Activated T-helper 1 cell treated with anti-CD3 and anti-CD28 coated beads, Interleukin-12 subunit alpha, Interleukin-12 subunit beta, Interleukin-2, Interleukin-4 antibody, amounts not matched to agents 30 ng/mL and 10 ng/mL and 1 ng/mL, durations not matched to agents 14 hours and 24 hours and 36 hours (primary cell): ENCODE measurements at places on chromosomes 11 and 22.

- H3K4me1 ChIP-seq: peaks cover 57% of the 10 kb centered on the region
- DNase-seq: no peak
- H3K36me3 ChIP-seq: peaks cover 65% of the 10 kb centered on the region
- H3K4me3 ChIP-seq: peak overlapping the region; percentile 95
- peak overlapping the region; percentile 89 for H3K27ac ChIP-seq
These were observed 618 bp downstream of the MTA2 start for GRCh38 chr11:62601122-62601371.

DNA sequence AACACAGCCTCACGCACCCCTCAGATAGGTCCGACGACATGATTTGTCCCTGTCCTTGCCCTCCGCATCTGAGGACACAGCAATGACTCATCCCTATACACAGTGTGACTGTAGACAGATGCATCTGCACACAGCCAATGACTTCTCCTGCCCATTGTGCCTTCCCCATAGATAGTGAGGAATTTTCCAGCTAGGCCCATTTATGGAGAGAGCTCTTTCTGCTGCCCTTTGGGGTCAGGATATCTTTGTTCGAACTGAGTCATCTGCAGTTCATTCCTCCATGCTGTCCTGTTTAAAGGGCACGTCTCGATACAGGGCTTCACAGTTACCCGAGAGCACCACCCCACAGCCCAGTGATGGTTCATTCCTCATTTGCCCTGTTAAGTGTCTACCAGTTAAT lies 96.7 kb downstream of the LARGE1 start:
- no peaks in the 10 kb centered on the region for H3K27me3 ChIP-seq
- H3K4me1 ChIP-seq: no peaks in the 10 kb centered on the region
- H3K27ac ChIP-seq: no peak overlapping the region
- H3K36me3 ChIP-seq: no peaks in the 10 kb centered on the region

DNA sequence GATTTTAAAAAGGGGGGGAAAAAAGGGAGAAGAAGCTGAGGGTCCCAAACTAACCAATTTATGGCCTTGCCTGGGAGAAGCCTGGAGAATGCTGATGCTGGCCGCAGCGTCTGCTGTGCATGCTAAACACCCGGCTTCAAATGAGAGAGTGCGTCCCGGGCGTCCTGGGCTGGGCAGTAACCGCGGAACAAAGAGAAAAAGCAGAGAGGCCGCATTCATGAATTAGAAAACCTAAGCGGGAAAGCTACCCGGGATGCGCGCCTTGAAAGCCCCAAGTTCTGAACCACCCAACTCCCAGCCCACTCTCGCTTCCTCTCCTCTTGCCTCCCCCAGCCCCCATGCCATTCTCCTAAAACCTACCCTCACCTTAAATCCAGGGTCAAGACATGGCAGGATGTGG lies 6.5 kb downstream of the MN1 start:
- no peak for DNase-seq
- peaks cover 4% of the 10 kb centered on the region for H3K27me3 ChIP-seq
- H3K4me1 ChIP-seq: no peaks in the 10 kb centered on the region
- no peak overlapping the region for H3K4me3 ChIP-seq

DNA sequence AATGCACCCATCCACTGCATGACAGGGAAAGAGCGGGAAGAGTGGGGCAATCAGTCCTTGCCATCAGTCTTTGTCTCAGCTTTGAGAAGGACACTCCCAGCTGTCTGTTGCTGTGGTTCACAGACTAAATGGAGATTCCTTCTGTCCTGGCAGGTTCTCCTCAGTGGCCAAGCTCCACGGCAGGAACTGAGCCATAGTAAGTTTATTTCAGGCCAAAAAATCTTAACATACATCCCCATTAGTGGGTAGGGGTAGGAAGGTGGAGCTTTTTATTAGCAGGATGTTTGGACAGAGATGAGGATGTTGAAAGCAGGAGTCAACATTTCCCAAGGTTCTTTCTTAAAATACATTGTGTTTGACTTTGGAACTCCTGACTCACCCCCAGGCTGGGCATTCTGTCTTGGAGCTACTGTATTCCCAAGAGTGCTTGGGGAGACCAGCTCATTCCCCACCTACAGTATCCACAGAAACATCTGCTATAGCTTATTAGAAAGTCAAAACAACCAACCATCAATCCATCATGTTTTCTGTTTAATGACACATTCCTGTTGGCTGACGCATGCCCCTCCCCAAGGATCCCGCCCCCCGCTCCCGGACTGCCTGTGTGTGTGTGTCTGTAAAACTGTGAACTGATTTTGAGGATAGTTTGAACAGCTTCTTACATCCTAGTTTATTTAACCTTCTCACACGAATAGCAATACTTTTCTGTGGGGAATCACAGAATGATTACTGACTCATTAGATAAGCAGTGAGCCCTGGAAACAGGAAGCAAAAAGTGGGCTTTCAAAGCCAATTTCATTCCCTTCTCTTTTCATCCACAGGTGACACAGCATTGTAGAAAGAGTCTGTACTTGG lies 109.5 kb downstream of the CCDC81 start:
- no peak overlapping the region for H3K4me3 ChIP-seq
- peaks cover 10% of the 10 kb centered on the region for H3K4me1 ChIP-seq
- H3K36me3 ChIP-seq: no peaks in the 10 kb centered on the region
- H3K27ac ChIP-seq: no peak overlapping the region
- no peaks in the 10 kb centered on the region for H3K27me3 ChIP-seq

GRCh38 chr11:121347813-121348212 lies 55.2 kb downstream of the SC5D start:
- no peak for DNase-seq
- H3K4me1 ChIP-seq: peaks cover 6% of the 10 kb centered on the region
- no peak overlapping the region for H3K27ac ChIP-seq

- no peak overlapping the region for H3K4me3 ChIP-seq
- no peak overlapping the region for H3K27ac ChIP-seq
- no peaks in the 10 kb centered on the region for H3K36me3 ChIP-seq
- H3K27me3 ChIP-seq: no peaks in the 10 kb centered on the region
- no peak for DNase-seq
- peaks cover 42% of the 10 kb centered on the region for H3K4me1 ChIP-seq
These were observed 18.6 kb downstream of the USP47 start for GRCh38 chr11:11860103-11860979.

- no peak for DNase-seq
- peaks cover 2% of the 10 kb centered on the region for H3K27me3 ChIP-seq
- H3K4me1 ChIP-seq: peaks cover 44% of the 10 kb centered on the region
- no peak overlapping the region for H3K4me3 ChIP-seq
- H3K36me3 ChIP-seq: peaks cover 18% of the 10 kb centered on the region
- H3K27ac ChIP-seq: no peak overlapping the region
These were observed 82.4 kb upstream of the CD44 start for GRCh38 chr11:35056391-35057093.

GRCh38 chr11:60589611-60590010 lies 74.4 kb downstream of the MS4A13 start:
- DNase-seq: no peak
- H3K4me1 ChIP-seq: no peaks in the 10 kb centered on the region
- H3K27ac ChIP-seq: no peak overlapping the region
- H3K4me3 ChIP-seq: no peak overlapping the region

GRCh38 chr22:31618057-31618456 lies 44.0 kb downstream of the PISD start:
- peak overlapping the region; percentile 18 for H3K27ac ChIP-seq
- DNase-seq: no peak
- no peak overlapping the region for H3K4me3 ChIP-seq
- H3K4me1 ChIP-seq: peaks cover 13% of the 10 kb centered on the region
- no peaks in the 10 kb centered on the region for H3K27me3 ChIP-seq
- peaks cover 39% of the 10 kb centered on the region for H3K36me3 ChIP-seq

GRCh38 chr11:88478136-88478815 lies 140.7 kb upstream of the CTSC start:
- H3K27me3 ChIP-seq: peaks cover 4% of the 10 kb centered on the region
- H3K4me1 ChIP-seq: no peaks in the 10 kb centered on the region
- no peak for DNase-seq
- no peaks in the 10 kb centered on the region for H3K36me3 ChIP-seq

DNA sequence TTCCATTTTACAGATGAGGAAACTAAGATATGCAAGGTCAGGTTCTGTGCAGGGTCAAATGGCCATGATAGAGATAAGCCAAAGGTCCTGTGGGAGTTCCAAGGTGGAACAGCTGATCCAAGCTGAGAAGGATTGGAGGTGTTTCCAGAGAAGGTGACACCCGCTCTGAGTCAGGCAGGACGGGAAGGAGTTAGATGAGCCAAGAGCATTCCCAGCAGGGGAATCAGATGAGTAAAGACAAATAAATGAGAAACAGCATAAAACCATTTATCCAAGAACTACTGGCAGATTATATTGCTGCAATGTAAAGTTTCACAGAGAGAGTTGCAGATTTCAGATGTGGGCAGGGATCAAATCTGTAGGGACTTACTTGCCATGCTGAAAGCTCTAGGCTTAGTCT lies 18.9 kb upstream of the HEPHL1 start:
- H3K27ac ChIP-seq: no peak overlapping the region
- no peaks in the 10 kb centered on the region for H3K27me3 ChIP-seq
- no peak for DNase-seq
- no peak overlapping the region for H3K4me3 ChIP-seq
- no peaks in the 10 kb centered on the region for H3K4me1 ChIP-seq

DNA sequence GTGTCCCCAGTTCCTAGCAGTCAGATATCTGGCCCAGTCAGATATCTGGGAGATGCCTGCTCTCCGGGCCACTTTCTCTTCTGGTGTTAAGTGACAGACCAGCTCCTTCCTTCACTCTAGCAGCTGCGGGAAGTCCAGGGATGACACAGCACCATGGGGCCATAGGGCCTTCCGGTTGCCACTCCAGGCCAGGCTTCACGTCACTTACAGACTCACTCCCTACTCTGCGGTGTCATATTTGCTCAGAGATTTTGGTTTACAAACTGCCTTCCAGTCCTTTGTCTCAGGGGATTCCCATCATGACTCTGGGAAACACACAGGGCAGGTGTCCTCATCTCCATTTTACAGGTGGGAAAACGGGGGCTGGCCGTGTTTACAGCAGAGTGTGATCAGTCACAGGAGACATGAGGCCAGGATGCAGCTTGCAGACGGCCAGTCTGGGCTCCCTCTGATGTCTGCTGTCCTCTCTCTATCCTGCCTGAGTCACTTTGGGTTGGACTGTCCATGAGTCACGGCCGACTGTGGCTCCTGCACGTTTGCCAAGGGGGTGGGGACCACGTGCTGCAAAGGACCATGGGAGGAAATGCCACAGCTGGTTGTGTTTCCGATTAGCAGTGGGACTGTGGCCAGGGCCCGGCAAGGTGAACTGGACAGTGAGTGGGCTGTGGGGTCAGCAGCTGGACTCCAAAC lies 8.2 kb upstream of the TBC1D22A start:
- DNase-seq: no peak
- H3K27me3 ChIP-seq: no peaks in the 10 kb centered on the region
- H3K4me1 ChIP-seq: peaks cover 28% of the 10 kb centered on the region
- H3K36me3 ChIP-seq: peaks cover 5% of the 10 kb centered on the region
- H3K4me3 ChIP-seq: no peak overlapping the region

- H3K27me3 ChIP-seq: no peaks in the 10 kb centered on the region
- H3K36me3 ChIP-seq: no peaks in the 10 kb centered on the region
- H3K4me1 ChIP-seq: no peaks in the 10 kb centered on the region
- H3K4me3 ChIP-seq: no peak overlapping the region
These were observed 374.3 kb upstream of the MPPED2 start for GRCh38 chr11:30960387-30960992.

DNA sequence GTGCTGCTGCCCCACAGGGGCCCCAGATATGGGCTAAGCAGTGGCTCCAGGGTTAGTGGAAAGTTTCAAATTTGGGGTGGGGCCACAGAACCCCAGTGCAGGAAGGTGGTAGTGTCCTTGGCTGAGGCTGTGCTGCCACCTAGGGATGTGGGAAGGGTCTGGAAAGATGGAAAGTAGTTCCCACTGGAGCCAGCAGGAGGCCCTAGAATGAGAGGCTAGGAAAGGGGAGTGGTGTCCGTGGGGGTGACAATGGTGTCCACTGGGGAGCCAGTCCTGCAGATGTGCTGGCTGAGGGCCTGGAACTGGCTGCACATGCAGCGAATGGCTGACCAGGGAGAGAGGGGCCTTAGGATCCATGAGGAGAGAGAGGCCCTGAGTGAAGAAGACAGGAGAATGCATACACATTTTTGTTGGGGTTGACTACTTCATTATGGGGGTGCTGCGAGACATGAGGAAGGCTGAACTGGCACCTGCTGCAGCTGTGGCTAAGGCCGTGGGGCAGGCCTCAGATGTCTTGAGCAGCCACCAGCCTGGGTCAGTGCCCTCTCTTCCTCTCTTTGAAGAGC lies 21.1 kb downstream of the RFPL3 start:
- H3K27ac ChIP-seq: no peak overlapping the region
- H3K27me3 ChIP-seq: no peaks in the 10 kb centered on the region
- no peak for DNase-seq
- no peaks in the 10 kb centered on the region for H3K4me1 ChIP-seq
- no peaks in the 10 kb centered on the region for H3K36me3 ChIP-seq

- H3K4me1 ChIP-seq: no peaks in the 10 kb centered on the region
- no peak overlapping the region for H3K4me3 ChIP-seq
- no peaks in the 10 kb centered on the region for H3K27me3 ChIP-seq
- DNase-seq: no peak
- H3K27ac ChIP-seq: no peak overlapping the region
These were observed 222.3 kb downstream of the CTTN start for GRCh38 chr11:70620510-70621184.

DNA sequence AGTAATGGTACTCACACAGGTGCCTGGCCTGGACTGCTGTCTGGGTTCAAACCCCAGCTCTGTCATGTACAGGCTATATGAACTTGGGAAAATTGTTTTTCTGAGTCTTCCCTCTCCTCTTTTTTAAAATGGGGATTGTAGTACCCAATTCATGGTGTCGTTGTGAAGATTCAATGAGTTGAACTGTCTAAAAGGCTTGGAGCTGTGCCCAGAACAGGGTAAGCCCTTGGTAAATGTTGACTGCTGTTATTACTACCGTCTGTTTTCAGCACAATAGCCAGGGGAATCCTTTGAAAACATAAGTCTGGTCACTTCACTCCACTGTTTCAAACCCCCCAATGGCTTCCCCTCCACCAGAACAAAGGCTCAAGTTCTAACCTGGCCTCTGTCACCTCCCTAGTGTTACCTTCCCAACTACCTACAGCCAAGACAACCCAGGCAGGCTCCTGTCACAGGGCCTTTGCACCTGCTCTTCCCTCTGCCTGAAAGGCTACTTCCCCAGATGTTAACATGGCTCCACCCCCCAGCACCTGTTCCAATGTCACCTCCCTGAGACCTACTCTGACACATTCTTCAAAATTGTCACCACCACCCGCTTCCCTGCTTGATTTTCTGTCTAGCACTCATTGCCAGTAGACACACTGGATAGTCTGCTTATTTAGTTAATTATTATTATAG lies 152.8 kb downstream of the CHST1 start:
- no peaks in the 10 kb centered on the region for H3K36me3 ChIP-seq
- H3K4me1 ChIP-seq: no peaks in the 10 kb centered on the region
- H3K27ac ChIP-seq: no peak overlapping the region
- H3K4me3 ChIP-seq: no peak overlapping the region

DNA sequence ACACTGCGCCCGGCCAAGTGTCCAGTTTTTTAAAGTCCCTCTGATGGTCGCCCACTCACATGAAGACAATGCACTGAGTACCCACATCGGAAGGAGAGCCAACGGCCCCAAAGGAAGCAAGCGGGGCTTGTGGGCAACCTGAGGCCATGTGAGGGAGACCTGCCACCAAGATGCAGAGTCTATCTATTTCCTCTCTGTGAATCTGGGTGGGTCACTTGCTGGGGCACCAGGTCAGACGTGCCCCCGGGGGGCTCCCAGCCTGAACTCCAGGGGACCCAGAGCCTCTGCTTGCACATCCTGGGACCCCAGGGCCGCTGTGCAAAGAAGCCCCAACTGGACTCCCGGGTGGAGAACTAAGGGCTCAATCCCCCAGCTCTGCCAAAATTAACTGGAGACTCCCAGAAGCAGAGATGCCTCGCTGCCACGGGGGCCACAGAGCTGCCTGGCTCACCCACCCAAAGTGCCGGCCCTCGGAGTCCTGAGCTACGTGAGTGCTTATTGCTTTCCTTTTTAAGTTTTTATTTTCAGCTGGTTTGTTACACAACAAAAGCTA lies 106.4 kb downstream of the BRD1 start:
- DNase-seq: no peak
- no peaks in the 10 kb centered on the region for H3K36me3 ChIP-seq
- H3K27ac ChIP-seq: no peak overlapping the region
- H3K4me3 ChIP-seq: no peak overlapping the region
